ENCODE measurements at places on chromosomes 2 and 18. TPM values are rescaled to one million over a fixed set of nuclear protein-coding genes. Genes with fewer than 3 reads are reported as not detected.

Gene PHOSPHO2
- total RNA-seq = 13.5 TPM

Gene DYNC1I2
- 154 TPM for total RNA-seq

Gene DCDC2C
- not detected for total RNA-seq

Gene DNAJC27
- total RNA-seq = 3.8 TPM

Gene LHCGR
- total RNA-seq = not detected

Gene NR4A2
- total RNA-seq = 0.10 TPM

Gene MEP1B
- total RNA-seq = not detected

- no peak for DNase-seq
These were observed 159.5 kb downstream of the HNMT start for GRCh38 chr2:138123741-138124140.

DNA sequence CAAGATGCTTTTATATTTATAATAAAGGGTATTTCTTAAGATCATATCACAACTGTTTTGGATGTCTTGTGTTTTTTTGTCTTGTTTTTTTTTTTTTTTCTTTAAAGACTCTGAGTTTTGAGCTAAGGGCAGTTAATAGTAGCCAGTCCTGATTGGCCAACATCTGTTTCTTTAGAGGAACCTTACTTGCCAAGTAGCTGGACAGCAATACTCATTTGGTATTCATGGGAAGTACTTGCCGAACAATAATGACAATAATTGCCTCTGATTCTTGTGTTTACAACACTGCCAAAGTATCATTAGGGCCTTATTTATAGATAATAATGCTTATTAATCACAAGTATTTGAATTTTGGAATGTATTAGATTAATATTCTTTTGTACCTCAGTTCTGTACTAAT lies 17.1 kb upstream of the POU3F3 start:
- DNase-seq = no peak

- peak; percentile 41 for DNase-seq
These were observed 185.7 kb upstream of the KLHL29 start for GRCh38 chr2:23199115-23199918.

DNA sequence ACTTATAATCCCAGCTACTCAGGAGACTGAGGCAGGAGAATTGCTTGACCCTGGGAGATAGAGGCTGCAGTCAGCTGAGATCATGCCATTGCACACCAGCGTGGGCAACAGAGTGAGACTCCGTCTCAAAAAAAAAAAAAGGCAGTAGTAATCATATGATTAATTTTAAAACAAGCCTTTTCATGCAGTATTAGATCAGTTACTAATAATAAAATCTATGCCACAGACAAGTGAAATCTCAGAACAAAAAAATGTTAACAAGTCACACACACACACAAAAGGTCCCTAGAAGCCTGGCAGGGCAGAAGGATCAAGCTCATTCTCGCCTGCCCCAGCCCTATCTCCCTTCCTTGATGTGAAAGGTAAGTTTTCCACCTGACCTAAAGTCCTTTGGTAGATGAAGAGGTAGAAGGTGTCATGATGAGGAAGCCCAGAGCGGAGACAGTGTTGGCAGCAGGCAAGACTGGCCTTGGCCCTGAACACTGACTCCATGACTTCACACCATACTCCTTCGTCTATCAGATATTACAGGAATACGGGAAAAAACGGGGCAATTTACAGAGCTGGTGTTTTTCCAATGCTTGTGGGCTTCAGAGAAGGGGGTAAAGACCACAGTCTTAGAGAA lies 10.6 kb downstream of the KDSR start:
- no peak for DNase-seq

GRCh38 chr18:77079954-77080682 lies 52.5 kb downstream of the MBP start:
- no peak for DNase-seq

DNA sequence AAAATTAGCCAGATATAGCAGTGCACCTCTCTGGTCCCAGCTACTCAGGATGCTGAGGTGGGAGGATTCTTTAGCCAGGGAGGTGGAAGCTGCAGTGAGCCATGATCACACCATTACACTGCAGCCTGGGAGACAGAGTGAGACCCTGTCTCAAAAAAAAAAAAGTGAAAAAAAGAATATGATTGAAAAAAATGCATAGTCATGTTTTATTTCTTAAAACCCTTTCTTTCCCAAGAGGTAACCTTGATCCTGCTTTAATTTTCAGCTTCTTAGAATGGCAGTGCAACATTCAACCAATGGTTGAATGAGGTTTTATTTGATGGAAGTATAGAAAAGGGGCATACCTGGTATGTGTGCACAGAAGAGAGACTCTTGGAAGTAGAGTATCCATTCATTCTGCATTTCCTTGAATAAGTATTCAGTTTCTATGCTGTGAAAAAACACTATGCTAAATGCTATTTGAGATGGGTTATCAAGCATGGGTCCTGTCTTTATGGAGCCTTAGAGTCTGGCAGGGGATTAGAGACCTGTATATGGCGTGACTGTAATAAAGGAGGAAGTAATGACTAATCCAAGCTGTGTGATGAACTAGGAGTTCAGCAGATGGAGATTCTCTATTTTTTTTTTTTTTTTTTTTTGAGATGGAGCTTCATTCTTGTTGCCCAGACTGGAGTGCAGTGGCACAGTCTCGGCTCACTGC lies 146.3 kb downstream of the WDSUB1 start:
- DNase-seq = peak; percentile 64

- DNase-seq = no peak
These were observed 103.5 kb upstream of the ARL5A start for GRCh38 chr2:151931756-151932155.

DNA sequence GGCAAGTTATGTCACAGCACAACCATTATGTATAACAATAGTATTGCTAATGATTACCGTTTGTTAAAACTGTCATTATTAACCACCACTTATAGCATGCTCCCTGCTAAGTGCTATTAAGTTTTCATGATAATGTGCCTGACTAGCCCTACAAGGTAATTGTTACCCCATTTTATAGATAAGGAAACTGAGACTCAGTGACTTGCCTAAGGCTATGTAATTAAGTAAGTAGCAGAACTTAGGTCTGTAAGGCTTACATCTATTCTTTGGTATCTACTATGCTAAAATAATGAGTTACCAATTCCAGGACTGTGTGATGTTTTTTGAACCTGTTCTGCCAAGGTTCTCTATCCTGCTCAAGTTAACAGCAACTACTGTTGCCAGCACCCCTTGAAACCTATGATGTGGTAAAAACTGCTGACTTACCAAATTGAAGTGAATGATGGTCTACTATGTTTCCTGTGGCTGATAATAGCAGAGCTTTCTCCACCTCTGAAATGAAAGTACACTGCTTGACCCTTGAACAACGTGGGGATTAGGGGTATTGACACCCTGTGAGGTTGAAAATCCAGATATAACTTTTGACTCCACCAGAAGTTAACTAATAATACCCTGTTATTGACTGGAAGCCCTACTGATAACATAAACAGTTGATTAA lies 18.2 kb downstream of the ACVR2A start:
- DNase-seq = no peak

DNA sequence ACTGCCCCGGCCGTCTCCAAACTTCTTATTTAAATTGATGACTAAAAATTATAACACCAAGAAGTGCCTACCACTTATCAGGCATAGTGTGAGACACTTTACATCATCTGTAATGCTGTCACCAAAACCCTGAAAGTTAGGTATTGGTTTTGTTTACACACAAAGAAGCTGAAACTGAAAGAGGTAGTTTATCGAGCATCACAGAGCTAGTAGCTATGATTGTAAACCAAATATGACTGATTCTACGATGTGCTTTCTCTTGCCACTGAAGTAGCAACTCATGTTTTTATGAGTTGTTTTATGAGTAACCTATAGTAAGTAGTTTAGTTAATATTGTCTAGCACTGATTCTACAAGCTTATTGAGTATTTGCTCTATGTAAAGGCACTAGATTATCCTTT lies 31.5 kb downstream of the DYNC1I2 start:
- no peak for DNase-seq

GRCh38 chr2:233938676-233939370 lies 21.6 kb downstream of the TRPM8 start:
- no peak for DNase-seq
